ENCODE measurements at places on chromosomes 7 and 10.
A peak's percentile ranks its signal among the peaks of the same experiment; 100 is the strongest.

DNA sequence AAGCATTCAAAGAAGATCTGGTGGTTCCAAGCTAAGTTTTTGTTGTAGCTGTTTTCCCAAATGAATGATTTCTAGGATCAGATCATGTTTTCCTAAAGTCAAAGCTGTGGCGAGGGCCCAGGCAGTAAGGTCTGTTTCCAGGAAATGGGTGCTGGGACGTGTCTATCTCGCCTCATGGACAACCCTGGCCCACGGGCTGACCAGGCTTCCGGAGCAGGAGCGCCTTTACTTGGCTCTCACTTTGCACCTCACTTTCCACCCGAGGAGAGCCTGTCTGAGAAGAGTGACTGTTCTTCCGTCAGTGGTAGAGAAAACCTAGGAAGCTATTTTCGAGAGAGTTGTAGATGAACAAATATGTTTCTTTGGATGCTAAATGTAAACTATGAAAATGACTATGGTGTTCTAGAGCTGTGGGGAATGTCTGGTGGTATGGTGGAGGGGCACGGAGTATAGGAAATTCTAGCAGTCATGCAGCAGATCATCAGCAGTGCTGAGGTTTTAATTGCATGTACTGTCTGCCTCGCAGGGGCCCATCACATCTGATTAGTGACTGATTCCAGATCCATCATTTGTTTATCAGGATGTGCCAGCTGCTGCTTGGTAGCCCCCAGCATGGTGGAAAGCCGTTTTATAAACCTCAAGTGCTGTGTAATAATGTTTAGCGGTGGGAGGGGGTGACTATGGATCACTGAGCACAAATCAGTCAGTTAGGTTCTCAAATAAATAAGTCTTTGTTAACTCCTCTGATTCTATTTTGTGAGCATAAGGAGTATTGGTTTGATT is 66.6 kb downstream of the VWC2 start:
- no peak for DNase-seq

DNA sequence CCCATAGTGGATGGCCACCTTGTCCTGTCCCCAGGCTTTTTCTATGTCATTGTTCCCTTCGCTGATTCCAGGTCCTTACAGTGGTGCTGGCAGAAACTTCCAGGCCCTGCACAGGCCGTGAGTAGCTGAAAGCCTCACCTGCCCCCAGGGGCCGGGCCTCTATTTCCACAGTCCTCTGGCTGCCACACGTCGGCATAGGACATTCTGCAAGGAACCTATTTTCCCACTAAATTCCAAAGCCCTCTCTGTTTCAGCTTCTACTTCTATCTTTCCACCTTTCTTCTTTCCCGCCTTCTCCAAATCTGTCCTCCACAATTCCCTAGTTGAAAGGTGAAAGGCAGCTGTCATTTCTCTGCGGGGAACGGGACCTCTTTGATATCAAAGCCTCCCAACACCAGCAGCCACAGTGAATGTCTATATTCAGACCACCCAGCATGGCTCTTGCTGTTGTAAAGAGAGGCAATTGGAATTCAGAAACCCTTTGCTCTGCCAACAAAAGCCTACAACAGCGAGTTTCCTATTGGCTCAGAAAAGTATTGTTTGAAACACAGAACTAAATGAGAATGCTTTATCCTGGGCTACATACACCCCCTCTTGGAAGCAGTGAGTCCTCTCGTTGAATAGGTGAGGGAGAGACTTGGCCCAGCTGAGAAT is 607.7 kb downstream of the GALNT17 start:
- no peak for DNase-seq

DNA sequence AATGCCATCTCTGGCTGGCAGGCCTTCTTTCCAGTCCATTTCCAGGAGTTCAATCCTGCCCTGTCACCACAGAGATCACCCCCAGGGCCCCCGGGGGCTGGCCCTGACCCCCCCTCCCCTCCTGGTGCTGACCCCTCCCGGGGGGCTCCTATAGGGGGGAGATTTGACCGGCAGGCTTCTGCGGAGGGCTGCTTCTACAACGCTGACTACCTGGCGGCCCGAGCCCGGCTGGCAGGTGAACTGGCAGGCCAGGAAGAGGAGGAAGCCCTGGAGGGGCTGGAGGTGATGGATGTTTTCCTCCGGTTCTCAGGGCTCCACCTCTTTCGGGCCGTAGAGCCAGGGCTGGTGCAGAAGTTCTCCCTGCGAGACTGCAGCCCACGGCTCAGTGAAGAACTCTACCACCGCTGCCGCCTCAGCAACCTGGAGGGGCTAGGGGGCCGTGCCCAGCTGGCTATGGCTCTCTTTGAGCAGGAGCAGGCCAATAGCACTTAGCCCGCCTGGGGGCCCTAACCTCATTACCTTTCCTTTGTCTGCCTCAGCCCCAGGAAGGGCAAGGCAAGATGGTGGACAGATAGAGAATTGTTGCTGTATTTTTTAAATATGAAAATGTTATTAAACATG is 6.0 kb downstream of the CHPF2 start:
- no peak for DNase-seq

DNA sequence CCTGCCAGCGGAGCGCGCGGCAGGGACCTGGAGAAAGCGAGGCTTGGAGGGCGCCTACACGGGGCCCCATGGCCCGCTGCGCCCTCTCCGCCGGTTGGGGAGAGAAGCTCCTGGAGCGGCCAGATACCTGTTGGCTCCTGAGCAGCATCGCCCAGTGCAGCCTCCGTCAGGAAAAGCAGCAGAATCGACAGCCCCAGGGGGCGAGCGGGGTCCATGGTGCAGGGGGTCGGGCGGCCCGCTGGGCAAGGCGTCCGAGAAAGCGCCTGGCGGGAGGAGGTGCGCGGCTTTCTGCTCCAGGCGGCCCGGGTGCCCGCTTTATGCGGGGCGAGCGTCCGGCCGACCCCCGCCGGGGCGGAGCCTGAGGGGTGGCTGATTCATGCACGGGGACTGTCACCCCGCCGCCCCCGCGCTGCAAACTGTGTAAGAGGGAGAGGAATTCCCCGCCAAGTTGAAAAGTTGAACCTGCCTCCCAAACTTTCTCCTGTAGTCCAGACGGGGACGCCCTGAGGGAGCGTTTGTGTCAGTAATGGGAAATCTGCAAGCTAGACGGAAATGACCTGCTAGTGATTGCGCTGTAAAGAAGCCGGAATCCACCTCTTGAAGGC is at the start of gene TFPI2:
Gene TFPI2 (minus strand): TSS at position 290 of the 605 bp plus-strand sequence. CDS start 75 bp downstream, at position 215.
- DNase-seq: no peak

DNA sequence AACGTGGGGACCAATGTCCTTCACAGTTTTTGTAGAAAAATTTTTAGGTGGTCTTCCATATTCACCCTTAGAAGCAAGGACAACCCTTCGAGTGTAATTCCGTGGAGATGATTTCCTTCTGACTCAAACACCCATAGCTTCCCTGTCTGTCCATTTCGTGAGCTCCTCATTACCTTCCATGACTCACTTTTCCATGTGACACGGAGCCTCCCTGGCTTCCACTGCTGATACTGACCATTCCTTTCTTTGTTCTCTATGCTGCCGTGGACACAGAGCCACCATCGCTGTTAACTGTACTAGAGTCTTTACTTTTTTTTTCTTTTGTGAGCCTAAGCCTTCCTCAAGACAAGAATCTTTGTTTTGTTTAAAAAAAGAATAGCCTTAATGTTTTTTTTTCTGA is 12.5 kb upstream of the ARMS2 start:
- no peak for DNase-seq

DNA sequence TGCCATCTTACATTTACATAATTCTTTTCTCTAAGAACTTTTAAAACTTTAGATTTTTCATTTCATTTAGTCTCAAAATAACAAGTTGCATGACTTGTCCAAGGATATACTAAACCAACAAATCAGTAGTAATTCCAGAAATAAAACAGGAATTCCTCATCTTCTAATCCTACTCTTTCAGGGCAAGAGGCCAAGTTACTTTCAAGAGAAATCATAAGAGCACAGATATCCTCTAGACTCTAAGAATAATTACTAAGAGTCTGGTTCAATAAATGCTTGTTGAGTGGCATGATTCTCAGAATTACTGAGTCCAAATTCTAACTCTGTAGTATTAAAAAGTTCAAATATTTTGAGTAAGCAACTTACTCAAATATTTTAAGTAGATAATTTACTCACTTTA is 12.9 kb downstream of the PDZD8 start:
- DNase-seq: no peak

DNA sequence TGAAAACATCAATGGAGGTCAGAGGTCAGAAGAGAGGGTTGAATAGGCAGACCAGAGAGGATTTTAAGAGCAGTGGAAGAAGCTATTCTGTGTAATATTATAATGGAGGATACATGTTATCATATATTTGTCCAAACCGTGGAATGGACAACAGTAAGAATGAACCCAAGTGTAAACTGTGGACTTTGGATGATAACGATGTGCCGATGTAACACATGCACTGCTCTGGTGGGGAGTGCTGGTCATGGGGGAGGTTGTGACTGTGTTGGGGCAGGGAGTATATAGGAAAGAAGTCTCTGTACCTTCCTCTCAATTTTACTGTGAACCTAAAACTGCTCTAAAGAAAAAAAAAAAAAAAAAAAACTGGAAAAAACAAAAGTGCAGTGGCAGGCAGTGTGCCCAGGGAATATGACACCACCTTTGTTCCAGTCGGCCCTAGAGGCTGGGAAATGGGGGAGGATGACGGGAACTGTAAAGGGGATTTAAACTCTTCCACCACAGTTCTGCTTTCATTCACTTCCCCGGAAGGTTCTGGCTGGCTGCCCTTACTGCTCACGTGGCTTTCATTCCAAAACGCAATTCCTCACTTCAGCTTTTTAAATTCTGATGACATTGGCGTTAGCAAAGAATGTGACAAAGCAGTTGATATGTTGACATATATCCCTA is 113.7 kb upstream of the ANKRD1 start:
- DNase-seq: no peak

- DNase-seq: no peak
Observed at GRCh38 chr10:113802997-113803396, 50.9 kb downstream of the DCLRE1A start.

GRCh38 chr10:131882151-131882550 is 18.7 kb upstream of the PPP2R2D start:
- no peak for DNase-seq

GRCh38 chr10:96400465-96400864 is 41.7 kb upstream of the OPALIN start:
- no peak for DNase-seq

DNA sequence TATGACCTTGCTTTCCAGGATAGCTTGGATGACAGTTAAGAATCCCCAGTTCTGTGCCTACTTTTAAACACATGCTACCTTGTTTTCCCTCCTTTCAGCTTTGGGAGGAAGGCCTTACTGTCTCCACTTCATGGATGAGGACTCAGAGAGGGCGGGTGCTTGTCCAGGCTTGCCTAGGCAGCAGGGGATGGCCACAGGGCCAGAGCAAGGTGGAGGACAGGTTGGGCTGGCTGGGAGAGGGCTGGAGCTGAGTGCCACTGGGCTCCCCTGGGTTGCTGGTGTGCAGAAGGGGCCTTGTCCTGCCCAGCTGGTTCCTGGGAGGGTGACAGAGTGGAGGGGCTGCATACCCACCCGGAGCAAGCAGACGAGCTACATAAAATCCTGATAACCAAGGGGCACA is 117.8 kb downstream of the GRK5 start:
- DNase-seq: no peak

GRCh38 chr10:79260811-79261740 is 86.2 kb upstream of the PPIF start:
- no peak for DNase-seq

GRCh38 chr10:113563306-113564088 is 10.6 kb downstream of the HABP2 start:
- DNase-seq: peak; percentile 46

DNA sequence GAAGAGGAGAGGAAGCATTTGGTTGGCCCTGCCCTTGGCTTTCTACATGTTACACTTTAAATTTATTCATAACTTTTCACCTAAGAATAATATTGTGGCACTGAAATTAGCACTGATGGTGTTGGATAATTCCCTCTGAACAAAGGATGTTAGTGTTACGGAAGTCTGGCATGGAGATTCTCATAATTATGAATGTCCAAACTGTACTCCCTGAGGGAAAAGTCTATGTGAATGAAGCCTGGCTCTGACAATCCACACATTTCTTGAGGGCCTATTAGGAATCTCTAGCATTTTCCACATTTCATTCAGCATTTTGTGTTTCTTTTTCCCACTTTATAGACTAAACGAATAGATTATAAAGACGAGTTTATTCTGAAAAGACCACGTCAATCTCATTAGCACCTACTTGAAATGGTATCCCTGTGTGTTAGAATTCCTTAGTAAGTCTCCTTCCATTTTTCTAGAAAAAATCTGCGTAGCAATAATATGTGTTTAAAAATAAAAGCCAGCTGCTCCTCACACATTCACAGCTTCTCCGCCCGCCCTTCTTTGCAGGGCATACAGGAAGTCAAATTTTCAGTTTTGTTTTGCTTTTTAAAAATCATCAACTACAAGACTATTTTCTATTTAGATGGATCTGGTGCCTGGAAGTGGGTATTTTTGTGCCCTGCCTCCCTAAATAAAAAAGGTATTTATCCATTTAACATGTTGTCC is 131.8 kb upstream of the PALS2 start:
- no peak for DNase-seq

DNA sequence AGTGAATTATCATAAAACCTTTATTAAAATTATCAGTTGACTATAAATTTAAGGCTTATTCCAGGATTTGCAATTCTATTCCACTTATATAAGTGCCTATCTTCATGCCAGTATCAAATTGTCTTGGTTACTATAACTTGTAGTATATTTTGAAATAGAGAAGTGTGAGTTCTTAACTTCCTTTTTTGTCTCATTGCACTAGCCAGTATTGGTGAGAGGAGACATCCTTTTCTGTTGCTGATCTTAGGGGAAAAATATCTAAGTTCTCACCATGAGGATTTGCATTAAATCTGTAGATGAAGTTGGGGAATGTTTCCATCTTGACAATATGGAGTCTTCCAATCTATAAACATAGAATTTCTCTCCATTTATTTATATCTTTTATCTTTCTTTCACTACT is 104.2 kb upstream of the MKI67 start:
- no peak for DNase-seq

GRCh38 chr7:15228831-15229230 is 326.3 kb upstream of the DGKB start:
- DNase-seq: no peak

- DNase-seq: no peak
Observed at GRCh38 chr10:62426600-62426999, 52.4 kb downstream of the ZNF365 start.

Measured in stimulated activated CD8-positive, alpha-beta memory T cell treated with anti-CD3 and anti-CD28 coated beads, Interleukin-15, amount 100 ng/mL, for 24 hours (primary cell).